ENCODE measurements at places on chromosomes 2 and 18.

DNA sequence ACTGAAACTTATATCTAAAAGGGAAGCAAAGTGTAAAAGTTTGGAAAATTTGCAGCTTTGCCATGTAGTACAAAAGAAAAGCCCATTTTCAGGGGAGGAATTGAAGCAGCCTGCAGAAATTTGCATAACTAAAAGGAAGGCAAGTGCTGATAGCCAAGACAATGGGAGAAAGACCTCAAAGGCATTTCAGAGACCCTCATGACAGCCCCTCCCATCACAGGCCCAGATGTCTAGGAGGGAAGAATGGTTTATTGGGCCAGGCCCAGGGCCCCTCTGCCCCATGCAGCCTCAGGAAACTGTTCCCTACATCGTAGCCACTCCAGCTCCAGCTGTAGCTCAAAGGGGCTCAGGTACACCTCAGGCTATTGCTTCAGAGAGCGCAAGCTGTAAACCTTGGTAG, 14.4 kb upstream of the WDR75 start:
- no peak for DNase-seq

DNA sequence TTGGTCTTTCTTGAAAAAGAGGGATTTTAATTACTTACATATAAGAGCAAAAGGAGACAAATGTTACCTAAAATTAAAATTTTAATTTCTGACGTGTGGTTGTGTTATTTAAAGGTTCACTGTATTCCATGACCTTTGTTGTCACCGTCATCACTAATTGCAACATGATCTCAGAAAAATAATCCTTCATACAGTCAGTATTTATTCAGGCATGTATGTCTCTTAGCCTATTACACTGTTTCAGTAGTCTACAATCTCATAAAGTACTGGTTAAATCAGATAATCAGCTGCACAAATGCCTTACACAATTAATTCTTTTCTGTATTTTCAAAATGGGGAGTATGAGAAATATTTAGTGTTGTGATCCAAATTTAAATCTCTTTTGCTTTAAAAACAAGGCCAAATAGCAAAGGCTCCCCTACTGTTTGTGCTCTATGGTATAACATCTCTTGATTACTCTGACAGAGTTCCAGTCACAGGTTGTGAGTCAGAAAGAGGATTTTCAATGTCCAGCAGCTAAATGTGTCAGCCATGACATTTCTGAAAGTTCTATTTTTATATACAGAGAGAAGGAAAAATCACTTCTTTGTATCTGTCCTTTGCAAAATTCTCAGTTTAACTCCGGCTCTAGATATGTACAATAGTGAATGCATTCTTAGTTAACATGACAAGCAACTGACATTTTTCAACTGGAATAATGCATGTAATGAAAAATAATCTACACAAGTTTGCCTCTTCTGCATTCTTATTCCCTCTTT, 184.0 kb downstream of the FIGN start:
- DNase-seq, result no peak

DNA sequence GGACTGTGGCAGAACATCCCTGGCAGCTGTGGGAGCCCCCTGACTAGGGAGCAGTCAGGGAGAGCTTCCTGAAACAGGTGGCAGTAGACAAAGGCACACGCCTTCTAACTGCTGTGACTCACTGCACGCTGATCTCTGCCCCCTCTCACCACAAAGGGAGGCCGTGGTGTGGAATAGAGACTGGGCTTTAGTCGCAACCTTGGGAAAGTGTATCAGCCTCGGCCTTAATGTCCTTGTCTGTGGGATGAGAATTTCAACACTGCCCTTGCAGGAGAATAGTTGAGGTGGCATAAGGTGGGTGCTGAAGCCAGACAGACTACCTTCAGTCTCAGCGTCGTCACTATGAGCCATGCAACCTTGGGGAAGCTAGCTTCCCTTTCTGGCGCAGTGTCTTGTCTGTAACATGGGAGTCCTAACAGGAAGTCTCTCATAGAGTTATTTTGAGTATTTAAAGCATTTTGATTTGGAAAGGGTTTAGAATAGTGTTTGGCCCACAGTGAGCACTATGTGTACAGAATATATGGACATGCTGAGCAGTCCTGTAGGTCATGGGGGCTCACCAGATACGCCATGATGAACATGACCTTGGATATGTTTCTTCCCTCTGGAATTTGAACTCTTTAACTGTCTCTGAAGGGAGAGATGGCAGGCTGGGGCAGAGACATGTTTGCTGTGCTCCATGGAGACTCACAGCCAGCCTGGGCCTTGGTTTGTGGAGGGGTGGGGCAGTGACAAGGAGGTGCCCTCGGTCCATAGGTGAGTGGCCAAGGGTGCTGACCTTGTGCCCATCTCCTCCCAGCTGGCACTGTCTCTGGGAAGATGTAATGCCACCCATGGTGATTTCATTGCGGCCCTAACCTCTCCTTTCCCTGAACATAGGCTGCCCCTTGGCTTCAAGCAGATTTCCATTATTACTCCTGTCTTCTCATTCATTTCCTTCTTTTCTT, 29.5 kb upstream of the SMAD7 start:
- no peak for DNase-seq

- no peak for DNase-seq
These were observed 101.8 kb upstream of the ERBB4 start for GRCh38 chr2:212640428-212640827.

DNA sequence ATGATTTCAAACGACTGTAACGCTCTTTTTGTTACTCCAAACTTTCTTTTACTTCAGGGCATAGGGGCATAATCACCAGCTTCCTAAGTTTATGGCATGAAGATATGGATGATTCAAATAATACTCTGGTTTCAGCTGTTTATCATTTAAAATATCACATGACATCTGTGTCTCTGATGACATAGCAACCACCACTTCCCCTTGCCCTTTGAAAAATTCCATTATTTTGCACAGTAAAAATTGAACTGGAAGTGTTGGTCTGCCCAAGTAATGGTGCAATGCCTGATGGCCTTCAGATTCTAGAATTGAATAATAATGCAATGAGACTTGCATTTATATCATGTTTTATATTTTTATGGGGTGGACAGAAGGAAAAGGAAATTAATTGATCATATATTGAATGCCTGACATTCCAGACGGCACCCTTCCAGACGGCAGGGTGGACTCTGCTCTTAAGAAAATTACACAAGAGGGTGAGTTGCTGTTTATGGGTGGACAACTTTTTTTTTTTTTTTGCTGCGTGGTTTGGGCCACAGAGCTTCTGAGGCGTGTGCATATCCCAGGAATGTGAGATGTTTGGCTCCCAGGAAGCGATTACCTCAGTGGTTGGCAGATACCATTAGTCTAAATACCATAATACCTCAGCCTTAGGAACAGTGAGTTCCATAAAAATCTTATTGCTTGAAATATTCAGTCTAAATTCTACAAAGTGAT, 101.7 kb upstream of the ZNF521 start:
- no peak for DNase-seq

DNA sequence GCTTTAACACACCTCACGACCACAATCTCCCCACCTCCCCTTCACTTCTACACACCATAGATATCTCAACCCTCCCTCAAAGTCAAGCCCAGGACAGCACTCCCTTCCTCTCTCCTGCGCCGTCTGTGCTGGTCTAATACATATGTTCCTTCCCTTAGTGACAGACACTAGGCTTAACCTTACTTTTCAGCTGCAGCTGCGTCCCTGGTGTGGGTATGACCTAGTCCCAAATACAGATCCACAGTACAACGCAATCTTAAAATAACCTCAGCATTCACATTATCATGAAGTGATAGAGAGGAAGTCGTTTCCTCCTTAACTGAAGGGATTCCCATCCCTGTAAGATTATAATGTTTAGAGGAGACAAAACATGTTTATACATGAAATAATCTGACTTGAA, 192.7 kb upstream of the TANK start:
- no peak for DNase-seq

DNA sequence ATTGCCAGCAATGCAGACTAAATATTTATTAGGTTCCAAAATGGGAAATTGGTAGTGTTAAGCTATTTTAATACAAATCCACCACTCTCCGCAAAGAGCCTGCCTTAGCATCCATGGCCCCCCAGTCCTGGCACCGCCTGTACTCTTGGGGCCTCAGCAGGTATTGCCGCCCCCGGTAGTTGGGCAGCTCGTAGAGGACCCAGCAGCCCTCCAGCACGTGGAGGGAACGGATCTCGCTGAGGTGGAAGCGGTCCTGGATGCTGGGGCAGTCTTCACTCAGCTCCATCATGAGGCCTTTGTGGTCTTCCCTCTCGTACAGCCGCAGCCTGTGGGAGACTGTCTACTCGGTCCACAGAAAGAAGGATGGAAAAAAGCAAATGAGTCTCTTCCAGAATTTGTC, 1.5 kb downstream of the CRYGC start:
- DNase-seq, result no peak

DNA sequence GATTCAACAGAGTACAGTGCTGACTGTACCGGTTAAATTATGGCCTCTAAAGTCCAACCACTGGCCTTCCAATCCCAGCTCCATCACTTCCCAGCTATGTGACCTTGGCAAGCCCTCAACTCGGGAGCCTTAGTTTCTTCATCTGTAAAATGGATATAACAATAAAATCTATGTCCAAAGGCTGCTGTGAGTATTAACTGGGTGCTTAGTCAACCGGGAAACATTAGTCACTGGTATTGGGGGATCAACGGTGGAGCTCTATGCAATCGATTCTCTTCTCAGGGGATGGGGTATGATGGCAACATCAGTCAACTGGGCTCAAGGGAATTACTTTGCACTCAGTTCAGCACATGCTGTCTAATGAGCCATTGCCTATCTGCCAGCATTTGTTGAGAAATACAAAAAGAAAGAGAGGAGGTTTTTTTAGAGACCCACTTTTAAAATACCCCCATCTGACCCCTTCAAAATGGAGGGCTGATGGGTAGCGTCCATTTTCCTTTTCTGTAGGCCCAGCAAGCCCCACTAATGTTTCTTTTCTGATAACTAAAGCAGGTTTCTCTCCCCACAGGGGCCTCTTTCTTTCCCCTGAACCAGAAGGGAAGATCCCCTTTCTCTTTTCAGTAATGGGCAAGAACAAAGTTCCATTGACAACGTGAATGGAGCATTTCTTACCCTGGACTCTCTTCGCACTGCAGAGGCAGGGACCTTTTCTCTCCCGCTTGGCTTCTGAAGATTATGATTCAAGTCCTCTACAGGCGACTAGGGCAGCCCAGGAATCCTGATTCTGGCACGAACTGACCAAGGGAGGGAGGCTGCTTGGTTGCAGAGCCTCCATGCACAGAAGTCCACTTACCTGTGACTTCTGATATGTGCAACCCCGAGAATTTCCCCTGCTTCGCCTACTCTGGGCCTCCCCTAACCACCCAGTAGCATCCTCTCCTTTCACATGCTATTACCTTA, 8.7 kb upstream of the AGFG1 start:
- no peak for DNase-seq

GRCh38 chr2:58609326-58609725, 368.2 kb upstream of the FANCL start:
- DNase-seq, result no peak

DNA sequence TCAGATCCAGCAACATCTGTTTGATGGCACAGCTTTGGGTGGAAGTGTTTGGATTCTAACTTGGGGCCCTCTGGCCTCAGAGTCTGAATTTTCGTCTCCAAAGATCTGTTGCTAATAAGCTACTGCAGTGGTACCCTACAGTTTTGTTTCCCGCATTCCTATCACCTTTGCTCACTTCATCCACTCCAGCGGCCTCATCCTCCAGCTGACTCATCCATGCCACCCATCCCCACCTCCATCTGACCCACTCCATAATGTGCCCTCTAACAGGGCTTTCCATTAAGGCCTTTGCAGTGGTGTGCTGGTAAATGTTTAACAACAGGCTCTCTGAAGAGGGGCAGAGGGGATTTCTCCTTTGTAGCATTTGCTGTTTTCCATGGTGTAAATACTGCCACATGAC, 225.5 kb downstream of the TGIF1 start:
- no peak for DNase-seq

DNA sequence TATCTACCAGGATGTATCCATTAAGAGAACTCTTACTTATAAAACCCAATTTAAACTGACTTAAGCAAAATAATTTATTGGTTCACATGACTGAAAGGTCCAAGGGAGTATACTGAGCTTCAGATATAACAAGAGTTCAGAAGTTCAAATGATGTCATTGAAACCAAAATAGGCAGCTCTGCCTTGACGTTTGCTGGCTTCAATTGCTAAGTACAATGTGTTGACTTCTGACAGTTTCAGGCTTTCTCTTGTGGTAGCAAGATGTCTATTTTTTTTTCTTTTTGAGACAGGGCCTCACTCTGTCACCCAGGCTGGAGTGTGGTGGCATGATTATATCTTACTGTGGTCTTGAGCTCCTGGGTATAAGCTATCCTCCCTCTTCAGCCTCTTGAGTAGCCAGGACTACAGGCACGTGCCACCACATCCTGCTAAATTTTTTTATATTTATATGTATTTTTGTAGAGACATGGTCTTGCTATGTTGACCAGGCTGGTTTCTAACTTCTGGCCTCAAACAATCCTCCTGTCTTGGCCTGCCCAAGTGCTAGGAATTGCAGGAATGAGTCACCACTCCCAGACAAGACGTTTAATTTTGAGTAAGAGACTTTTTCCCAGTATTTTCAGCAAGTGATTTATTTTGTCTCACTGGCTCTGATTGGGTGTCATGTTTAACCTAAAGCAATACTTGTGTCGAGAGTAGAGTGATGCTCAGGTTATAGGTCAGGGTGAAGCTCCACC, 184.8 kb downstream of the NR4A2 start:
- no peak for DNase-seq

DNA sequence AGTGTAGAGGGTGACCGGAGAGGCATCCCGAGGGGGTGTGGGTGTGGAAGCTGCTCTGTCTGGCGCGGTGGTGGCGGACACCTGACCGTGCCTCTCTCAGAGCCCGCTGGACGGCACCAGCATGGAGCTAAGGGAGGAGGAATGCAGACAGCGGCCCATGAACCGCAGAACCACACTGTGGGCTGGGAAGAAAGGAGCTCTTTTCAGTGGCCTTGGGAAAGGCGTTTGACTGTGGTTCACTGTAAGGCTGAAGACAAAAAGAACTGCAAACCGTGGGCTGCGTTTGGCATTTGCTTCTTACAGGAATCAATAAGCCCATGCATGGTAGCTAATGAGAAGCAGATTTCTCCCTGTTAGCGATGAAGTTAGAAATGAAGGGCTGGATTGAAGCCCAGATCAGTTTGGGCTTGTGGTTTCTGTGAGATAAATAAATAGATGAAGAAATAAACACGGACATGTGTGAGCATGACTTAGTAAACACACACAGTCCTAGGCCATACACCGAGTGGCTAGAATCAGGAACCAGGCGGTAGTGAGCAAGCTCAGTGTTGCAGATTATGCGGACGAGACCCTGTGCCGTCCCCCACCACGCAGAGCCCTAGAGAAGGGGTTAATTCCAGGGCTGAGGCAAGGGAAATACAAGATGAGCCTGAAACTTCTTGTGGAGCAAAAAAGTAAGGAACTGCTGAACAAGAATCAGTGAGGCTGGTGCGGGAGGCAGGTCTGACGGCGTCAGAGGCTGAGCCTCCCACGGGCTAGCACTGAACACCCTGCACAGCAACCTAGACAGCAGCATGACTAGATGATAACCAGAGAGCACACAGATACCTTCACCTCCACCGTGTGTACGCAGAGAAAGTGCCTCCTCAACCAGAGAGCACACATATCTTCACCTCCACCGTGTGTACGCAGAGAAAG, 29.3 kb upstream of the NFATC1 start:
- no peak for DNase-seq

- no peak for DNase-seq
These were observed 38.6 kb downstream of the TRIB2 start for GRCh38 chr2:12755384-12755783.
